ENCODE measurements at places on chromosomes 12 and 14.

GRCh38 chr12:67764946-67765619, 116.5 kb downstream of the DYRK2 start:
- no peak for DNase-seq

DNA sequence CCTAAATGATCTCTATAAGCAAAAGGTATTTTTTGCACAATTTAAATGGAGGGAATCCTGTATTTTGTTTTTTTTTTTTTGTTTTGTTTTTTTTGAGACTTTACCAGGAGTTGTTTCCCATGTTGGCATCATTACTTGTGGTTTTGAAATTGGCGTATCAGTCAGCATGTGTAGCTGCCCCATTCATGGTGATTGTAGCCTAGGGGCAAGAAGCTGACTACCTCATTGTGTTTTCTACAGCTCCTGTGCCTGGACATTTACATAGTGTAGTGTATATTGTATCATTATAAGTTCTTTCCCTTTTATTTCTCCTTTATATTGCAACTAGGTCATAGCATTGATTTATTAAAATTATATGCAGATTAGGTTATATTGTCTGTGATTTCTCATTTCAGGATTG, 24.5 kb downstream of the SAMD4A start:
- DNase-seq = no peak

DNA sequence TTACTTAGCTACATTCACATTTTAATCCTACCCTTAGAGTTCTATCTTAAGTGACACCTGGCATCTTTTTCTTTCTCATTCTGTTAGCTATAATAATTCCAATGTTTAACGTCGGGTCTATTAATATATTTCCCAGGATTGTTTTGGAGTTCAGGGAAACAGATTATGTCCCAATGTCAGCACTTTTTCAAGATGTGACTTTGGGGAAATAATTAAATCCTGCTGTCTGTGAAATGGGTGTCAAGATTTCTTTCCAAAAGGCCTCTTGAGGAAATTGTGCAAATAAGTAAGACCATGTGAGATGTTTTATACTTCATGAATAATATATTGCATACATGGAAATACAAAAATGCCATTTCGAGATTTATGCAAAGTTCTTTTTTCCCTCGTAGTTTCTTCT, 887.6 kb upstream of the SEL1L start:
- DNase-seq = no peak

GRCh38 chr12:32053881-32054624, 52.6 kb upstream of the BICD1 start:
- no peak for DNase-seq

DNA sequence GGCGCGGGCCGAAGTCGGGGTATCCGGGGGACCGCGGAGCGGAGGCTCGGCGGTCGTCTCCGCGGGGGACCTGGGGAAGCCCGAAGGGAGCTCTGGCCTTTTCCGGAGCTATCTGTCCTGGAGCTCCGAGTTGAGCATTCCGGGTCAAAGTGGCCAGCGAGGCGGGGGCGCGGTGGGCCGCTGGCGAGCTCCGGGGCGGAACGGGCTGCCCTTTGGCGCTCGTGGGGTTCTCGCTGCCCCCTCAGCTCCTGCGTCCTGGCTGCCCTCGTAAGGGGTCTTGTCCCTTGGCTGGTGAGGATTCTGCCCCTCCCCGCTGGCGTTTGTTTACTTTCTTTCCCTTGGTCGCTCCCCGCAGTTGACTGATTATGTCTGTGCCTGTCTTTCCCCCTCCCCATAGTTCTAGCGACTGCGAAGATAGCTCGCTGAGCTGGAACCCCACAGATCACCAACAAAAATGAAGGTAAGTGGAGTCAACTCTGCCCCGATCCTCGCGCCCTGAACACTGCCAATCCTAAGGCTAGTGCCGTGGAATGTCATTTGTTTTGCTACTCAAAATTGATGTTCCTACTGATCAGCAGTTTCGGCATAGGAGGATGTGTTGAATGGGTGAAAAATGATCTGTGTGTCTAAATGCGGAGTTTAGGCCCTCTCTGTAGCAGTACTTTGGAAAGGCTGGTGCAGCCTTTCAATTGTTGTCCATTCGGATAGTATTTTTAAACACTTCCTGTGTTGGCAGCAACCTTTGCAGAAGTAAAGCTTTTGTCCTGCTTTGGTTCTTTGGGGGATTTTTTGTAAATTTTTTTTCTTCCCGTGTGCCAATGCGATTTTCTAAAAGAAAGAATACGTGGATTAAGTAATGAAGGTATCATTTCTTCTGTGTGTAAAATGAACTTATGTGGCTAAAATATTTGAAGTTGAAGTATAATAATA, 1.3 kb downstream of the ARID4A start:
- DNase-seq = no peak

GRCh38 chr12:9991876-9992275, 7.0 kb downstream of the CLEC1B start:
- no peak for DNase-seq

DNA sequence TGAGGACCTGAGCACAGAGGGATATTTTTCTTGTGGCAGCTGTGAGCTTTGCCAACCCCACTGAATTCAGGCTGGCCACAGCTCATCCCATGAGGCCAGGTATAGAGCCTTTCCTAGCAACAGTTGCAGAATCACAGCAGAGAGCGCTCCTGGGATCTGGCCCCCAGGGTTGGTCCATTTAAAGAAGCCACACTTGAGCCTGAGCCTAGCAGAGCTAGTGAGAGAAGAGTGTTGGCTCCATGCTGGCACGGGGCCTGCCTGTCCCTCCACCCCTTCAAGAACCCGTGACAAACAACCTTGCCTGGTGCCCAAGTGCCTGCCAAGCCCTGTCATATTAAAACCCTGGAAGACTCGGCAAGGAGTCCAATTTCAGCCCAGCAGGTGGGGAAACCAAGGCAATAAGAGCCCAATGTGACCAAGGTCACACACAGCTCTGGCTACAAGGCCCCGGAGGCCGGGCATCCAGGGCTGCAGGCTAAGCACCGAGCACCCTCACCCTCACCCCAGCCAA, 91.6 kb downstream of the LRRC74A start:
- no peak for DNase-seq

- no peak for DNase-seq
Measured at GRCh38 chr12:32344047-32344446, 55.3 kb upstream of the FGD4 start.

DNA sequence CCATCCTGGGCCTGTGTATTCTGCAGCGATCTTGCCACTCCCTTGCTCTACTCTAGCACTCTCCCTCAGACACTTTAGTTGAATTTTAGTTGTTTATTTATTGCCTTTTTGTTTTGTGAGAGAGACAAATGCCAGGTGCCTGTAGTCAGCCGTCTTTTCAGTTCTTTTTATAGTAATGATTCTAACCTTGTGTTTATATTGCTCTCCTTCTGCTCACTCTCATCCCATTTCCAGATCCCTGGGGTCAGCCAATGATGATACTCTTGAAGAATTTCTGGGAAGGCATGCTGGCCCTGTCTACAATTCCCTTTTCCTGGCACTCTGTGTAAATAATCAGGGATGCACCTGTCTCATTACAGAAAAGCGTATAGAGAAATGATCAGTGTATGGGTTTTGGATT, 334.1 kb upstream of the MIS18BP1 start:
- DNase-seq = no peak
